Colonic mucosa (tissue), 4 donors: ENCODE measurements at places on chromosomes 6 and 20.

DNA sequence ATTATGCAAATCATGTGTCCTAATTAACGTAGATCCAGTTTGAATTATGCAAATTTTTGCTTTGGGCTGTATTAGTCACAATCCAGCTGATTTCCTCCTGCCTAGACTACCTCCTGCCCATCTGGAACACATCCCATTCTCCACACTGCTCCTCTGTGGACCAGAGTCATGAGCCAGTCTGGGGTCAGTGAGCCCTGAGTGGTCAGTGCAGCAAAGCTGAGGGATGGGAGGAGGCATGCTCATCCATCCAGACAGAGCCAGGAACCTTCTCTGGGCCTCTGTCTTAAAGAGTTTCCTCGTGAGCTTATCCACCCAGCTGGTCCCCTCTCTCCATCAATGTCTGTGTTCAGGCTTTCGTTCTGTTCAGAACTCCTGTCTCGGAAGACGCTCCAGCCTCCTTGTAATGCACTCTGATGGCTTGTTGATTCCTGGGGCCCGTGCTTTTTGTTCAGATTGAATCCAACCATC, 747.8 kb downstream of the PTPRT start:
- no peak for DNase-seq

- DNase-seq: peak; percentile 38
These were observed 40.3 kb upstream of the RALGAPA2 start for GRCh38 chr20:20752712-20753111.

DNA sequence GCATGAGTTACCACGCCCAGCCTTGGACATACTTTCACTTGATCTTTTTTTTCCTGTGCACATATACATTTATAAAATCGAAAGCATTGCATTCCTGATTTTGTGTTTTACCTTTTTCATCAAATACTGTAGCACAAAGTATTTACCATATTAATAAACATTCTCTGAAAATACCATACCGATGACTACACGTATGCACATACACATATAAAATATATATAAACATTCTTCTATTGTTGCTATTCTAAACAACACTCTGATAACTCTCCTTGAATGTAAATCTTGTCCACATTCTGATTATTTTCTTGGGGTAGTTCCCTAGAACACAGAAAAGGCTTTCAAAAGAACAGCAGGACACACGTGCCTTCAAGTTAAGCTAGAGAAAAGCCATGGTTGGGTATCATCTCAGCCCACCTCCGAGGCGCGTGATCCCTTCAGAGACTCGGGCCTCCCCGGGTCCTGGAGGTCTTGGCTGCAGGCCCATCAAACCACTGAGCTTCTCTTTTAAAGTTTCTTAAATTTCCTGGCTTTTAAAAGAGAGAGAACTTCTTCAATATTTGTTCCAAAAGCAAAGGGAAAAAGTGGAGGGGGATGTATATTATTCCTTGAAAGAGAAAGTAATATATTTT, 198.1 kb downstream of the MYLK4 start:
- DNase-seq: no peak

DNA sequence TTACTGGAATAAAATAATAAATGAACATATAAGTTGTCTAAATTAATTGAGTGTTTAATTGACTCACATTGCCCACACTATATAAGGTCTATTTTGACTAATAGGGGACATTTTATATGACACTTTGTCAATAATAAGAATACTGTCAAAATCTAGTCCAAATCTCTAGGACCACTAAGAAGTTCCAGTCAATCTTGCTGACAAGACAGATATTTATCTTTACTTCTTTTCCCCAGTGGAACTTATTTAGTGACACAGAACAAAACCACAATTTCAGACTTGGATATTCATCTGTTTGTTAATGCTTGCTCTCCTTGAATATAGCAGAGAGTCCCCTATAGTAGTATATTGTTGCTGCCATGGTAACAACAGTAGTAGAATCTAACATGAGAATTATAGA, 954.6 kb upstream of the MANEA start:
- DNase-seq: no peak

- DNase-seq: no peak
These were observed 112.1 kb upstream of the SMLR1 start for GRCh38 chr6:130715058-130715457.

- no peak for DNase-seq
These were observed 148.5 kb upstream of the DEFB112 start for GRCh38 chr6:50198245-50198644.

DNA sequence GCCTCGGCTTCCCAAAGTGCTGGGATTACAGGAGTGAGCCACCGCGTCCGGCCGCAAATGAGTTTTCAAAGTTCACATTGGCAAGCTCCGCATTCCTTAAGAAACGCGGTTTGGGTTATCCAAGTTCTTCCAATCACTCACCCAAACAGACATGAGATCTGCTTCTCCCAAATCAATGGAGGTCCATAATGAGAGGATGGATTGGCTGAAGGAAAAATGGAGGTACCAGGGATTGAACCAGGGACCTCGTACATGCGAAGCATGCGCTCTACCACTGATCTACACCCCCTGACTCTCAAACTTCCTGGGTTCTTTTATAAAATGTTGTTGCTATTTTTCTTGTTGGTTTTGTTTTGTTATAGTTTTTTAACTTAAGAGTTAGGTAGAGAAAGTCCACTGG, 170.0 kb downstream of the GPX5 start:
- DNase-seq: no peak

- DNase-seq: no peak
These were observed 118.7 kb downstream of the HFE start for GRCh38 chr6:26205625-26206574.

DNA sequence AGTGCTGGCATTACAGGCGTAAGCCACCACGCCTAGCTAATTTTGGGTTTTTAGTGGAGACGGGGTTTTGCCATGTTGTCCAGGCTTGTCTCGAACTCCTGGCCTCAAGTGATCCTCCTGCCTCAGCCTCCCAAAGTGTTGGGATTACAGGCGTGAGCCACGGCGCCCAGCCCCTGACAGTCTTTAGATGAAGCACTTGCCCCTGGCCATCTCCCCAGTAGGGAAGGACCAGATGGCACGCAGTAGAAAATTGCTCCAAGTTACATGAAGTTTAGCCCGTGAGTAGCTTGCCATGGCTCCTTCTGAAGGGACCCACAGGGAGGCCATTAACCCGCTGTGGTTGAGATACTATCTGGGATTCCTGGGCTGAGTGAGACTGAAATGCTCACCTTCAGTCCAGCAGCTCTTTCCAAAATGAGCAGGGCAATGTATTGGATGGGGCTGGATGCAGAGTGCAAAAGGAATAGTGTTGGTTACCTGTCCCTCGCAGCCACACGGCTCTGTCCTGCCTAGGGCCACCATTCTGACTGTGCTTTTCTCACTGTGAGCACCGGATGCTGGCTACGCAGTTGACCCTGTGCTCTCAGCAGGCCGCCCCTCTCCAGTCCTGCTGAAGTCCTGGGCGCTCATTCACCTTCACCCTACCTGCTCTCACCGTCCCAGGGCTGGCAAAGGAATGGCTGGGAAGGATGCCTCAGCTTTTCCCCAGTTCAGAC, 66.9 kb downstream of the EFCAB8 start:
- no peak for DNase-seq

GRCh38 chr20:38307371-38308046, 3.6 kb downstream of the BPI start:
- DNase-seq: no peak

GRCh38 chr6:33431880-33432541, 12.1 kb downstream of the SYNGAP1 start:
- no peak for DNase-seq

GRCh38 chr20:37846573-37846972, 56.4 kb upstream of the VSTM2L start:
- no peak for DNase-seq

DNA sequence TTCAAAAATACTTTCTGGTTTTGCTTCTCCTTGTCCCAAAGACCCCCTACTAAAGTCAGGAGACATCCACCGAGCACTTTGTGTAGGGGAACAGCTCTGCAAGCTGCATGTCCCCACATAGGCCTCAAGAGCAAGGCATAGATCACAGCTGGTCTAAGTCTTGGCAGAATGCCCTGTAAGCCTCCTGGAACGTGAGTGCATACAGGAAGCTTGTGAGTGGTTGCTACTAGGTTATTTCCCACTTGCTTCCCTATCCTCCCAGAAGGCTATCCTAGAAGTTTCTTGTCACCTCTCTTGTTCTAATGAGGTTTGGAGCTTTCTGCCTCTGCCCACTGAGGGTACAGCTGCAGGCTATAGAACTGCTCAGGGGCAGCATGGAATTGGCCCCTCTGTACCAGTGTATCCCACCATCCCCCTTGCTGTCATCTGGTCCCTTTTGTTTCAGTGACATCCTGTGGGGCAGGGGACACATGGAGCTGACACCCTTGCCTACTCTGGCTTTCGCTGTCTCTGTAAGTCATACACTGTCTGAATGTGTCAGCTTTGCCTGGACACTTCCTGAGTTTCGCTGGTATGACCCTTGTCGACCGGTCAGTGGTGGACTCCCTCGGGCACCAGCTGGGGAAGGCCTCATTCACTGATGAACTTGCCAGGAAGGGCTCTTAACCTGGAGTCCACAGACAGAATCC, 35.6 kb upstream of the KCNK16 start:
- DNase-seq: peak; percentile 40

- no peak for DNase-seq
These were observed 871.2 kb downstream of the TFAP2A start for GRCh38 chr6:9543649-9544048.

GRCh38 chr6:45472382-45472781, 94.6 kb upstream of the SUPT3H start:
- DNase-seq: no peak

GRCh38 chr6:159125951-159126352, 43.2 kb upstream of the FNDC1 start:
- DNase-seq: no peak

- DNase-seq: no peak
These were observed 59.6 kb downstream of the C6orf118 start for GRCh38 chr6:165249808-165250207.

GRCh38 chr6:170022291-170022722, 268.6 kb downstream of the DLL1 start:
- DNase-seq: no peak

DNA sequence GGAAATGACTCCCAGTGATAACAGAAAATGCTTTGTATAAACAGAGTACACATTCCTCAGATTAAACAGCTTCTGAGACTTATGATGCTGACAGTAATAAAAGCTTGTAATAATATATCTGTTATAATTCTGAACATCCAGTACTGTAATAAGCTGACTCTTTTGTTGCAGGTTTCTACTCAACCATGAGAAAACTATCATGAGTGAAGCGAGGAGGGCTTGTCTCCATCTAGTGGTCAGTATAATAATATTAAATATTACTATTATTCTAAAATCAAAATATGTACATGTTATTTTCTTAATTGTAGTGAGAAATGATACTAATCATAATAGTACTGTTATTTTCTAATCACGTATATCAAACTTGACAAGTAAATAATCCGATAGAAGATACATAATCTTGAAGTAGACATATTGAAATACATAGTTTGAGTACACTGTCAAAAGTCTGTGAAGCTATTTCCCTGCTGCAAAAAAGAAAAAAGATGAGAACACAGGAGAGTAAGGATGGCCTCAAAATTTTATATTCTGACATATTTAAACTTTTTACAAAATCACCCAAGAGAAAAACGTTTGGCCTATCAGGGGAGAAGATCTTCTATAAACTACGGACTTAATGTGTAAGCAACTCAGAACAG, 183.1 kb downstream of the MOXD1 start:
- no peak for DNase-seq

DNA sequence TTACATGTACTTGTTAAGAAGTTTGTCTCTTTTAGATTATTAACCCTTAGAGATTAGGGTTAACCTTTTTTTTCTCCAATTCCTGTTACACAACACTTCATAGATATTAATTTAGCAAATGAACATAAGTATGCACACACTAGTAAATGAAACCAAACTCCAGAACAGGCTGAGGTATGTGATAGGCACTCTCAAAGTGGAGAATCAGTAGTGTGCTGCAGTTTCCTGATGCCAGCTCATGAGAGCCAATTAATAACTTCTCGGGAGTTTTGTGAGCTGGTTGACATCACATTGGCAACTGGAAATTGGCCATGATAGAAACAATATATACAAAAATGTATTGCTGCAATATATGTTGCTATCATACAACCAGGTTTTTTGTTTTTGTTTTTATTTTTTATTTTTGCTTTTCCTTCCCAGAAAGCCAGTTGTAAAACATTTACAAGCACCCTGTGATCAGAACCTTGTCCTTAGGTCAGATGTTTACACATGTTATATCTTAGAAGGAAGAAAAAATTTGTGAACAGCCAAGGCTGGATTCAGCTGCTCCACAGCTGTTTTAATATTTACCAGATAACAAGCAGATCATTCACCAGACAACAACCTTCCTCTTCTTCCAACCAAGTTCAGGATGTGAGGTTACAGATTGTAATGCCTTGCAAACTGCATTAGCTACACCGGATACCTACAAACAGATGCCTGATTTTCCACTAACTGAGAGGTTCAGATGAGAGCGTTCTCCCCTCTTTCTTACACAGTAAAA, 42.4 kb upstream of the ECHDC1 start:
- no peak for DNase-seq

GRCh38 chr20:45067087-45067486, 33.8 kb downstream of the KCNS1 start:
- DNase-seq: no peak

GRCh38 chr6:41036601-41037000, 2.4 kb downstream of the UNC5CL start:
- DNase-seq: no peak

- no peak for DNase-seq
These were observed 167.3 kb downstream of the ARHGAP18 start for GRCh38 chr6:129542705-129543104.

DNA sequence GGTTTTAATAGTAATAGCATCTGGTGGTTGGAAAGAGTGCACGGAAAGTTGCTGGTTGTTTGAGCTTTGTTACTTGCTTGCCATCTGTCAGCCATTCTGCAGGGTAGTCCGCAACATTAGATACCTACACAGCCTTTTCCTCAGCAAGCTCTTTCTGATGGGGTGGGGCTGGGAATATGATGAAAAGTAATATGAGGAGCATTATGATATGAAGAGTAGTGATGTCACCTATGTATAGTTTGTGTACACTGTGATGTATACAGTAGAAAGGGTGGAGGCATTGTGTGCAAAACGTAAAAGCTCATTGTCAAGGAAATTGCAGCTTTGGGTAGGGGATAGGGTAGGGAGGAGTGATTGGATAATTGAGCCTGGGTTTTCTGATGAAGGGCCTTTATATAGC, 16.1 kb downstream of the SCAF8 start:
- no peak for DNase-seq

- no peak for DNase-seq
These were observed 19.6 kb downstream of the NUP153 start for GRCh38 chr6:17687136-17687535.

- no peak for DNase-seq
These were observed 158.5 kb downstream of the ID4 start for GRCh38 chr6:19995575-19996257.

- DNase-seq: no peak
These were observed 28.1 kb upstream of the TXNDC5 start for GRCh38 chr6:7938562-7939183.

DNA sequence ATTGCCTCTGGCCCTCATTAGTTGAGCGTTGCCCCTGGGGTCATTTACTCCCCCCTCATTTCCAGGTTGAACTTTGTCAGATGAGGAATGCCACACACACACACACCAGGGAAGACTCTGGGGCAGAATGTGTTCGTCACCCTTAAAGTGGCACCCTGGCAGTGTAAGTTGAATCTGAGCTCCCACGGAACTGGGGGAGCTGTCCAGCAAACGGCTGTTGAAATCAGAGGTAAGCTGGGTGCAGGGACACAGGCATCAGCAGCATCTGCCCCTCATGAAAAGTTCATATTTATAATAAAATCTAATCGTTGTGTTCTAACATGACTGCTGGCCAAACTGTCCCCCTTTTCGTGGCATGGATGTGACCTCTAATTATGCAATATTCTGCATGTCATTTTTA, 4.3 kb upstream of the MC3R start:
- DNase-seq: no peak
